Calu3 (cell line): ENCODE measurements at places on chromosomes 5 and 9. TPM values are rescaled to one million over a fixed set of nuclear protein-coding genes. Genes with fewer than 3 reads are reported as not detected.

- DNase-seq, result no peak
These were observed 51.1 kb downstream of the C9orf152 start for GRCh38 chr9:110156902-110157301.

Gene OR2V2
- not detected in 2 replicates for total RNA-seq

Gene GPR151
- not detected in 2 replicates for total RNA-seq

DNA sequence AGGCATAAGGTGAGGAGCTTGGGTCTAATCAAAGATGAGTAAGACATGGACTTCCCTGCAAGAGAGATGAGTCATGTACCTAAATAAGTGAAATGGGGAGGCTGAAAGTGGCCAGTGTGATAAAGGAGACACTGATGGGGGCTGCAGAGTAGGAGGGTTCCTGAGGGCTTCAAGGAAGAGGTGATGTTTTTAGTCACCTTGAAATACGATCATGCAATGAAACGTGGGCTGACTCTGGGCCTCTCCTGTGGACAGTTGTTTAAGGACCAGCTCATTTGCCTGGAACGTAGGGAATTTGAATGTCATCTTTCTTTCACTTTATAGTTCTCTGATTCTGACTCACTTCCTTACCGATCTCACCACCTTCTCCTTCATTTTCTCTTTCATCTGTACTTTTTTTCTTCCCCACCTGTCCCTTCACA, 49.6 kb upstream of the CPLX2 start:
- no peak for DNase-seq

GRCh38 chr9:129481810-129482511, 138.9 kb downstream of the C9orf50 start:
- DNase-seq, result no peak

DNA sequence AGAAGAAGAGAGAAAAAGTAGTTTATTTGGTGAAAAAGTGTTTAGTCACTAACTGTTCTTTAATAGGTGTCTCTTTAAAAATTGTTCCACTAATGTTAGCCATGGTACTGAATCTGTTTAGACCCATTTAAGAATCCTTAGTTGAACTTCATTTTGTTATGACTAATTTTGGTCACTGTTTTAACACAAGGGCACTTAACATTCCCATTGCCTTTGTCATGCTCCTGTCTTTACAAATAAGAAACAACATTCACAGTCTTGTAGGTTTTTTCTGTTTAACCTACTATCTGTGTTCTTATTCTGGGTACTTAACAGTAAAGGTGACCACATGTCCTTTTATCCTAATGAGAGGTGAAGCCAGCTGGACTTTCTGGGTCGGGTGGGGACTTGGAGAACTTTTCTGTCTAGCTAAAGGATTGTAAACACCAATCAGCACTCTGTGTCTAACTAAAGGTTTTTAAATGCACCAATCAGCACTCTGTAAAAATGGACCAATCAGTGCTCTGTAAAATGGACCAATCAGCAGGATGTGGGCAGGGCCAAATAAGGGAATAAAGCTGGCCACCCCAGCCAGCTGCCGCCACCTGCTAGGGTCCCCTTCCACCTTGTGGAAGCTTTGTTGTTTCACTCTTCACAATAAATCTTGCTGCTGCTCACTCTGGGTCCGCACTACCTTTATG, 116.7 kb downstream of the WDR70 start:
- DNase-seq, result no peak

DNA sequence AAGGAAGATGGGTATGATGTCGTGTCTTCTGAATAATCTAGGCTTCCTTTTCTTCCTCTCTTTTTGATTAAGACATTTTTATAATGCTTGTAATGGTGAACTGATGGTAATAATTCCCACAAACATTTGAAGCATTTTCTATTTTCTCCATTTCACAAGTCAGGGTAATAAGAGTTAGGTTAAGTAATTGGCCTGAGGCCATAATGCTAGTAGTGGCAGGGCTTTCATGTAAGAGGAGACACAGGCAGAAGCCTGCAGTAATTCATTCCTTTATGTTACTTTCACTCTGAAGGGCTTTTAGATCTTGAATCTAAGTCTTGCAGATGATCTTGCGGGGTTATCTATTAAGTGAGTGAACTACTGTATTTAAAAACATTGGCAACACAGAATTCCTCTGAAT, 374.9 kb downstream of the MAT2B start:
- DNase-seq, result no peak

DNA sequence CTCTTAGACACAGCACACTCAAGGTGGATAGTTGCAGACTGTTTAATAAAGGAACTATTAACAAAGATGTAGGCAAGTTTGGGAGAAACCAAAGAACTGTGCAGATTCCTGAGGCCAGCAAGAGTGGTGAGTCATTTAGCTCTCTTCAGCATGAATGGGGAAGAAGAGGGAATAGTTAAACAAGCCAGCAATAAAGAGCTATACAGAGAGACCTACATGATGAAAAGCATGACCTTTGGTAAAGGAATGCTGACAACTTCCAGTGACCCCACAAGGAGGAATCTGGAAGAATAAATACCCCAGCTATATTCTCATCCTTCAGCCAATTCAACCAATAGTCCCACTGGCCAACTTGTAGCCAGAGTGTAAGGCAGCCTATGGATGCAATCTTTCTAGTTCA, 706.0 kb upstream of the GRAMD2B start:
- DNase-seq, result peak; percentile 26

Gene GRIN1
- 0.24 and 0.54 TPM in 2 replicates for total RNA-seq

DNA sequence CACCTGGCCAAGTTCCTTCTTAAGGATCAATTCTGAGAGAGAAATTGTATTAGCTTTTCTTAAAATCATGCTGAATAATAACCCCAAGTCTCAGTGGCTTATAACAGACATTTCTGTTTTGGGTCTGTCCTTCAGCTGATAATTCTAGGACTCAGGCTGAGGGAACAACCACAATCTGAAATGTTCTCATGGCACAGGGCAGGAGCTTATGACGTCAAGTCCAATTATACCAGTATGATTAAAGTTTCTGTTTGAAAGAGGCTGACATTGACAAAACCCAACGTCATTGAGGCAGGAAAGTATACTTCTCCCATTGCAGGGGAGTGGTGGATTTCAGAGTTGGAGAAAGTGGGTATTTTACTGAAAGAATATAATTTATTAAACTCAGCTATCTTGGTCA, 21.8 kb downstream of the CENPH start:
- no peak for DNase-seq

- DNase-seq, result no peak
These were observed 4.1 kb upstream of the TOR1A start for GRCh38 chr9:129828051-129828450.

Gene TMEM174
- not detected in 2 replicates for total RNA-seq

DNA sequence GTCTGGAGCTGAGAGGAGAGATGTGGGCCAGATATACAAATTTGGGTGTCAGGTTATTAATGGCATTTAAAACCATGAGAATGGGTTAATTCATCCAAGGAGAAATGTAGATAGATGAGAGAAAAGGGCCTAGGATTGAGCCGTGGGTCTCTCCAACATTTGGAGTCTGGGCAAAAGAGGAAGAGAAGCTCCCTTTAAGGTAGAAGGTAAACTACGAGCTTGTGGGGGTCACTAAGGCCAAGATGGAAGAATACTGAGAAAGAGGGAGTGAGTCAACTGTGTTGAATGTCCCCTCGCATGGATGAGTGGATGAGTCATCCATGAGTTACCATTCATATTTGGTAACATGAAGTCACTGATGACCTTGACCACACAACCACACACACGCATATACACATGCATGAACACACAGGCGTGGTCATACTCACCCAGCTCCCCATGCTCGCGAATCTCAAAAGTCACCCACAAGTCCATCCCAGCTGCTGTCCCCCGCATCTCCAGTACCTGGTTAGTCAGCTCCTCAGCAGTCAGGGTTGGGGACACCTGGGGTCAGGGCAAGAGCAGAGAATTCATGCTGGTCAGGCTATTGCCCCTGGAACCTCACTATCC, 6.8 kb upstream of the FCHSD1 start:
- DNase-seq, result no peak

GRCh38 chr5:117118499-117118898, 543.9 kb upstream of the SEMA6A start:
- no peak for DNase-seq

DNA sequence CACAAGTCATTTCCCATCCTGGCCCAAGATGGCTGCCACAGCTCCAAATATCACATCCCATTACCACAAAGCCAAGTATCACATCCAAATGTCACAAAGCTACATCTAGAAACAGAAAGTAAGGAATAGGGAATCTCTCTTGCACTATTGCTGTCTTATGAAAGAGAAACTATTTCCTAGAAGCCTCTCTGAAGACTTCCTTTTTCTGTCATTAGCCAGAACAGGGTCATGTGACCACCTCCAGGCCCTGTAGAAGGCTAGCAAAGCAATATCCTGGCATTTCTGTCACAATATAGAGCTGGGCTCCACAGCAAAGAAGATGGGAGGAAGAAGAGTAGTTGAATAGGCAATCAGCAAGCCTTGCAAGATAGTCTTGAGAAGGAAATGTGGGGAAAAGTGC, 99.2 kb downstream of the SH3TC2 start:
- DNase-seq, result no peak

DNA sequence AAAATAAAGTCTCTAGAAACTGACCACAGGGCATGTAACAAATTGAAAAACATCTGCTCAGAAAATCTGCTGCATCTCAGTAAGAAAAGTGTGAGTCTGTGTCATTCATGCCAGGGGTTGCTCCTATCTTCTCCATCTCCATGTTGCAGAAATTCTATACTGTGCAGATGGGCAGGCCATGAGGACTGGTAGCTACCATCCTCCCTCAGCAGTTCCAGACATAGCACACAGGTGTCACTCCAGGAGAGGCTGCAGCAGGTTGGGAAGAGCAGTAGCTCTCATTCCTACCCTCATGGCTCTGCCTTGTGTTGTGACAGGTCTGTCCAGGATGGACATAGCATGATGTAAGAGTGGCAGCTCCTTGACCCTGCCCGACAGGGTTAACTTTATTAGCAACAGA, 173.4 kb downstream of the NDUFS4 start:
- no peak for DNase-seq

- no peak for DNase-seq
These were observed 121.0 kb downstream of the RGS3 start for GRCh38 chr9:113584428-113585084.

GRCh38 chr5:110262749-110263148, 463.7 kb downstream of the TMEM232 start:
- no peak for DNase-seq
